ENCODE measurements at places on chromosomes 4 and X. TPM values are rescaled to one million over a fixed set of nuclear protein-coding genes. Genes with fewer than 3 reads are reported as not detected.

GRCh38 chr4:102633100-102633499 is 127.7 kb downstream of the MANBA start:
- DNase-seq, result no peak

DNA sequence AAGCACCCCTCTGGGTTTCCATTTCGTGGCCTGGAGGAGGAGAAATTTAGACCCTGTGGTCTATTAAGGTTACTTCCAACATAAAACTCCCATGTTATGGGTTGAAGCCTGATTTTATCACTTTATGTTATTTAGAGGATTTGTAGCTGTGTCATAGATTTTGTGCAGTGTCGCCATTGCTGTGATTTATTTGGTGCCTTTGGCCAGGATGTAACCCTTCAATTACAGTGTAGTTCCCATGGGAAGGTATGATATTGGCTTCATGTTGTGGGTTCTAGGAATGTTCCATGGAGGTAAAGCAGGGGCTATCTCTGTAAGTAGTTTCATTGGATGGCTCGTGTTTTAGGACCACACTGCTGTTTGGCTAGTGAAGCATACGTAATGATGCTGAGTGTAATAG is 58.5 kb downstream of the TMEM131L start:
- no peak for DNase-seq

DNA sequence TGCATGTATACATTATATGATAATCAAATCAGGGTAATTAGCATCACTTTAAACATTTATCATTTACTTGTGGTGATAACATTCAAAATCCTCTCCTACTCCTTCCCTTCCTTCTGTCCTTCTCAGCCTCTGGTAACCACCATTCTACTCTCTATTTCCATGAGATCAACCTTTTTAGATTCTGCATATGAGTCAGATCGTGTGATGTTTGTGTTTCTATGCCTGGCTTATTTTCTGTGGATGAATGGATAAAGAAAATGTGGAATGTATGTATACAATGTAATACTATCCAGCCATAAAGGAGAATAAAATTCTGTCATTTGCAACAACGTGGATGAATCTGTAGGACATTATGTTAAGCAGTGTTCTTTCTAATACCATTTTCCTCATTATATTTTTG is 123.9 kb downstream of the NAA11 start:
- no peak for DNase-seq

DNA sequence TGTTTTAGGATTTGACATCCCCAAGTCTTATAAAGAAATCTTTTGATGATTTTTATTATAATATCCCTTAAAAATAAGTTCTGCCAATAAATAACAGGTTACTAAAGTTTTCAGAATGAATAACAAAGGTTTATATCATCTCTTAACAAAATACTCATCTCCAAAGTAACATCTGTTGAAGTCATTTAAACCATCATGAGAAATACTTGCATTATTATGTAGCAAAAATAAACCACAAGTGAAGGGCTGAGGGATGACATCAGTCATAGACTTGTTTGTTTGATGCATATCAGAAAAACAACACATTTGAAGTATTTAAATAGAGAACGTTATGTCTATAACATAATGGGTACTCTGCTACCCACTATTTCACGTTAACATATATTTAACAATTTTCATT is 114.9 kb downstream of the SPOCK3 start:
- DNase-seq, result no peak

GRCh38 chr4:45072981-45073380 is 346.6 kb upstream of the GNPDA2 start:
- DNase-seq, result no peak

- DNase-seq, result no peak
Measured at GRCh38 chr4:100359441-100359840, 158.4 kb downstream of the EMCN start.

DNA sequence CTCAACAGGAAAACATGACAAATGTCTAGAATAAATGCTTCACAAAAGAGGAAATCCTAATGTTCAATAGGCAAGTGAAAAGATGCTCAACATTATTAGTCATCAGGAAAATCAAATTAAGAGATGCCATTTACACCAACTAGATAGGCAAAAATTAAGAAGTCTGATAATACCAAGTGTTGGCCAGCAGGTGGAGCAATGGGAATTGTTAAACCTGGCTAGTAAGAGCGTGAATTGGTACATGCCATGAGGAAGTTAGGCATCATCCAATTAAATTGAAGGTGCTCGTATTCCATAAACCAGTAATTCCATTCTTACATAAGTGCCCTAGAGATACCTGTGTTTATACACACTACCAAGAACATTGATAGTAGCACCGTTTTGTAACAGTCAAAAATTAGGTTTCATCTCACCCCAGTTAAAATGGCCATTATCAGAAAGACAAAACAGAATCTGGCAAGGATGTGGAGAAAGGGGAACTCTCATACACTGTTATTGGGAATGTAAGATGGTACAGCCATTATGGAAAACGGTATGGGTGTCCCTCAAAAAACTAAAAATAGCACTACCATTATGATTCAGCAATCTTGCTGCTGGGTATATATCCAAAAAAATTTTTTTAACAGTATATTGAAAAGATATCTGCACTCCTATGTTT is 14.0 kb upstream of the ZCCHC18 start:
- no peak for DNase-seq

DNA sequence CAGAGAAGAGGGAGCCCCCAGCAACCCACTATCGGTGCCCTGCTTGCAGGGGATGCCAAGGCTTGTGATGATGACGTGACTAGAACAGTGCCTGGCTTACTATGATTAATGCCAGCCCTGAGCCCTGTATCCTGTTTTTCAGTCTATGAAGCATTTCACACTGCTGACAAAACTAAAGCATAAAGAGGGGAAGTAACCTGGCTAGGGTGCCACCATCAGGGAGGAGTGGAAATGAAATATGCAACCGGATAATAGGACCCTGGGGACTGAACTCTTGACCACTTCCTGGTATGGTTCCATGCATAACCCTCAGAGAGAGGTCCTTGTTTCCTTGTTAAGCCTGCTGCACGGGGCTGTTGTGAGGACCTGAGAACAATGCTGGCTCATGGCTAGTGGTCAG is 50.3 kb downstream of the MED28 start:
- DNase-seq, result no peak

- no peak for DNase-seq
Measured at GRCh38 chrX:134287346-134287745, 50.4 kb downstream of the CCDC160 start.

DNA sequence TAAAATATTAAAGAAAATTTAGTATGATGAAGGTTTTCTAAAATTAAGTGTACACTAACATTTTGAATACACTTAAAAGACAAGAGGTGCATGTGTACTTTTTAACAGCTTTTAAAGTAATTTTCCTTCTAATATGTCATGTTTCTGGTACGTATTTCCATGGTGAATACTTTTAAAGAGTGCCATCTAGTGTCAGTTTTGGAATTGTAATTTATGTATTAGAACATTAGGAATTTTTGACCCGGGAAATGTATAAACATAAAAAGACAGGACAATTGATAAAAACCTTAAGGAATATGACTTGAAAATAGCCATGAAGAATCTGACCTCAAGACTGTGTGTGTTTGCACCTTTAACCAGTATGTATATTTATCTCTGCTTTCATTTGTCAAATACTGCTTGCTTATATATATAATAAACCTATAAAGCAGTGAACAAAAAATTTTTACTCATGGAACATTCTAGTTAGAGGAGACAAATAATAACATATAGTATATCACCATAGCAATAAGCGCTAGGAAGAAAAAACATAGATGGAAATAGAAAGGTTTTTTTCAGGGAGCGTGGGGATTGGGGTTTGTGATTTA is 7.2 kb downstream of the GSTCD start:
- DNase-seq, result no peak

DNA sequence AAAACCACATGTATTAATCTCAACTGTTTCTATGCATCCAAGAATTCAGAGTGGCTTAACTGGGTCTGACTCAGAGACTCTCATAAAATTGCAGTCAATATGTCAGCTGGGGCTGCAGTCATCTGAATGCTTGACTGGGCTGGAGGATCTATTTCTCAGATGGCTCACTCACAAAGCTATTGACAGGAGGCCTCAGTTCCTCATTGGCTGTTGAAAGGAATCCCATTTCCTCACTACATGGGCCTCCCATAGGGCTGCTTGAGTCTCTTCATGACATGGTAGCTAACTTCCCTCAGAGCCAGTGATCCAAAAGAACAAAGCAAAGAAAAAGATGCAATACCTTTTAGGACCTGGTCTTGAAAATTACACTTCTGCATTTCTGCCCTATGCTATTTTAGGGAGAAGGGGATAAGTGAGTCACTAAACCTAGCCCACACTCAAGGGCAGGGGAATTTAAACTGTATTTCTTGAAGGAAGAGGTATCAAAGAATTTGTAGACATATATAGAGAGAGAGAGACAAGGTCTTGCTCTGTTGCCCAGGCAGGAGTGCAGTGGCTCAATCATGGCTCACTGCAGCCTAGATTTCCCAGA is 9.8 kb downstream of the SCFD2 start:
- DNase-seq, result no peak

- no peak for DNase-seq
Measured at GRCh38 chrX:149267878-149268813, 237.0 kb downstream of the IDS start.

DNA sequence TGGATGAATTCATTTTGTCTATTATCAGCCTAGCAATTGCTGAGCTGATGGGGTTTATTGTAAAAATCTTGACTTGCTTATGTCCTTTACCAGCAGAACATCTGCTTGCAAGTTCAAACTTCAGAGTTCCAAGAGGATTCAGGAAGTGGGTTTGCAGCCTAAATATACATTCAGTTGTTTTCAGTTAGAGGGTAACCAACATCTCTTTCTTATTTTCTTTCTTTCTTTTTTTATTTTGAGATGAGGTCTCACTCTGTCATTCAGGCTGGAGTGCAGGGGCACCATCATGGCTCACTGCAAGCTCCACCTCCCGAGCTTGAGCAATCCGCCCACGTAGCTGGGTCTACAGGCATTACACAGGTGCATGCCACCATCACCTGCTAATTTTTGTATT is 31.4 kb upstream of the FHL1 start:
- DNase-seq, result no peak

DNA sequence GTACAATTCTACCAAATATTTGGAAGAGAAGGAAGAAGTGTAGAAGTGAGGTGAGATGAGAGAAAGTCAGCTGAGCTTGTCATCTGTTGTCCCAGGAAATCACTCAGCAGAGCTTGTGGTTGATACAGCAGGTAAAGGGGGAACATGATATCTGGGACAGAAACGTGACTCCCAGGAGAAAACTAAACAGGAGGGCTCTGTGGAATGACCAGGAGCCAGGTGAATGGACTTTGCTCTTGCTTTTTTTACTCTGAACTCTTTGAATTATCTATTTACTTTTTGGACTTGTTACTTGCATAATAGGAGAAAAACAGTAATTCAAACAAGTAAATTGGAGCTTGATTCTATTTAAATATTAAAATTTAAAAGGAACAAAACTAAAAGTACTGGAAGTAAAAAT is 555.6 kb upstream of the FRG1 start:
- no peak for DNase-seq

DNA sequence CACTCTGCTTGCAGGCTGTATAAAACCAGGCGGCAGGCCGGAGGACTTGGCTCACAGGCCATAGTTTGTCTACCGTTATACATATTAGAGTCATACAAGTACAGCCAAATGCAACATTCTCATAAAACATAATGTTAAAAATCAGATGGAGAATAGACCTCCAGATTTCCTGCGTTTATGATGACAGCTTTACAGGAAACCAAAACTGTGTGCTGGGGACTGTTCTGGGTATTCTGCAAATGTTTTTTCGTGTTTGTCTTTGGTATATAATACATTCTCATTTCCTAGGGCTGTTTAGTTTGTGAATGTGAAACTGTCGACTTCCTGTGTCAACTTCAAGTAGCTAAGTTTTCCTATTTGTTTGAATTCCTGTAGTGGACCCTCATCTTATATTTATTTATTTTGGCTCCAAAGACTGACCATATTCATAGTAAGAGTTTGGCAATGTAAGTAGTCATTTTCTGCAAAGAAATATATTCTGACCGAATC is 79.5 kb upstream of the FAM9C start:
- DNase-seq, result no peak

DNA sequence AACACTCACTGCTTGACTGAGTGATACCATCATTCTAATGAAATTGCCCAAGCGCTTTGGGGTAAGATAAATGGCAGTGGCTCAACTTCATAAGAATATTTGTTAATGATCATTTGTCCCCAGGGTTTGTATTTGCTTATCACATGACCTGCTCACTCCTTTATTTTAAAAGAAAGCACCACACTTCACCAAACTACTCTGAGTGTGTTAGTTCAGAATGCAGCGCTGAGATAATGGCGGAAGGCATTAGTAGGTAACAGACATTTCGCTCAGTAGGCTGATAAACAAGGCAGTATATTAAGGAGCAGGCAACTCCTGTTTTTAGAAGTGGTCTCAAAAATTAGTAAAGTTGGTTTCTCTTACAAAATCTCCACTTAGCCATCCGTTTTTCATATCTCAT is 1.6 kb downstream of the SNX25 start:
- DNase-seq, result no peak

- no peak for DNase-seq
Measured at GRCh38 chrX:117973110-117973807, 143.4 kb downstream of the KLHL13 start.

The GSTCD gene
- total RNA-seq, result 7.8 TPM

The RNF150 gene
- total RNA-seq, result 23.6 TPM

The PABPC1L2B gene
- total RNA-seq, result not detected

The GLRA2 gene
- total RNA-seq, result not detected

The IL21 gene
- not detected for total RNA-seq

The MFAP3L gene
- total RNA-seq, result 5.7 TPM

The ADRA2C gene
- 56.4 TPM for total RNA-seq

The ERAS gene
- total RNA-seq, result not detected

The SEC24B gene
- total RNA-seq, result 29.6 TPM

Measured in posterior vena cava (tissue), 2 donors.